ENCODE measurements at places on chromosomes 6 and 20.

- DNase-seq = no peak
Measured at GRCh38 chr6:52534966-52535390, 41.9 kb downstream of the TRAM2 start.

DNA sequence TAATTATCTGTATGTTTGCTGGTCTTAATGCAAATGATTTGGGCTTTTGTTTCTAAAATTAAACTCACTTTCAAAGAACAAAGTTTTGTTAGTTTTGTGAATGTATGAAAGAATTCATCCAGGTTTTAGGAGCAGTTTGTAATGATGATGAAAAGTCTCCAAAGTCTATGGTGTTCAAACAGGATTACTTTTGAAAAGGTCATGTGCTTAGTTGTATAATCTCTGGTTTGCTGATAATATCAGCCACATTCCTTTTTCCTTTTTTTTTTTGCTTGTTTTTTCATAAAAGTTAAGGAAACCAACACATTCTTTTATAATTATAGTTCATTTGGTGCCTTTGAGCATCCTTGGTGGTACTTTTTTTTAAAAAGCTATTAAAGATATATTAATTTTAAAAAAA is 88.9 kb downstream of the RTN4IP1 start:
- no peak for DNase-seq

GRCh38 chr6:73074175-73074574 is 151.1 kb downstream of the KHDC1L start:
- DNase-seq = no peak

GRCh38 chr6:6377621-6378020 is 57.2 kb upstream of the F13A1 start:
- no peak for DNase-seq

DNA sequence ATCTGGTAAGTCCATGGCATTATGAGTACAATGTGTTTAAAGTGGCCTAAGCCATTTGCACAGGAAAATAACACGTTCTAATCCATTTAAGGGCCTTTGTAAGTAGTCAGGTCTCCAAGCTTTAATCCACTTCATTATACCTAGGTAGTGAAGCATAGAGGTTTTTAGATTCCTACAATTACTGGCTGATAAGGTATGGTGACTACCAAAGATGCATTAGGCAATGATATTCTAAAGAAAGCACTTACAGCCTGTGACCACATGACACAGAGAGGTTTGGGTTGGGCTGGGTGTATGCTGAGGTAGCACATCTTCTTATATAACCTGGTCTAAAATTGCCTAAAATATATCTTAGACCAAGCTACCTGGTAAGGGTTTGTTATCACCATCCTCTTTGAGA is 504.4 kb downstream of the TFAP2B start:
- no peak for DNase-seq

DNA sequence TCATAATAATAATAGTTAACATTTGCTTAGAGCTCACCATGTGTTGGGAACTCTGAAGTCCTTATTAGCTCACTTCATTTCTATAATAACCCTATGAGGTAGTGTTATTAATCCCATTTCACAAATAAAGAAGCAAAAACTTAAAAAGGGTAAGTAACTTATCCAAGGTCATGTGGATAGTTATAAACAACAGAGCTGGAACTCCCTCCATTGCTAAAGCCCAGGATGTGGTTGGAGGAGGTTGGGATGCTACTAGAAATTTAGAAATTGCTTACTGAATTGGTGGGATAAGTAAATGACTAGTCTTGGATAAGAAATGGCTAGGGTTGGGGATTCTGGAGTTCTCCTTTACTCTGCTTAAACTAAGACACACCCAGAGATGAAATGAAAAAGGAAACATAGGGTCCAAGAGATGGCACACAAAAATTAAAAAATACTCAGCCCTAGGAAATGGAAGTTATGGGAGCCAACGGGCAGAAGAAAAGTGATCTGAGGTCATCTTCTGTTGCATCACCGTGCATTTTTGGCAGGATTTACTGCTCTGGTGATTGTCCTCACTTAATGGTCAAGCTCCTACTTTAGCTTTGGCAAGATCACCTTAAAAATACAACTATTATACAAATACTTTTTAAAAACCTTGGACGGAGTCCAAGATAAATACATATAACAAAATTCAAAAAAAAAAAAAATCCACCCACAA is 7.7 kb upstream of the CLIC5 start:
- DNase-seq = no peak

DNA sequence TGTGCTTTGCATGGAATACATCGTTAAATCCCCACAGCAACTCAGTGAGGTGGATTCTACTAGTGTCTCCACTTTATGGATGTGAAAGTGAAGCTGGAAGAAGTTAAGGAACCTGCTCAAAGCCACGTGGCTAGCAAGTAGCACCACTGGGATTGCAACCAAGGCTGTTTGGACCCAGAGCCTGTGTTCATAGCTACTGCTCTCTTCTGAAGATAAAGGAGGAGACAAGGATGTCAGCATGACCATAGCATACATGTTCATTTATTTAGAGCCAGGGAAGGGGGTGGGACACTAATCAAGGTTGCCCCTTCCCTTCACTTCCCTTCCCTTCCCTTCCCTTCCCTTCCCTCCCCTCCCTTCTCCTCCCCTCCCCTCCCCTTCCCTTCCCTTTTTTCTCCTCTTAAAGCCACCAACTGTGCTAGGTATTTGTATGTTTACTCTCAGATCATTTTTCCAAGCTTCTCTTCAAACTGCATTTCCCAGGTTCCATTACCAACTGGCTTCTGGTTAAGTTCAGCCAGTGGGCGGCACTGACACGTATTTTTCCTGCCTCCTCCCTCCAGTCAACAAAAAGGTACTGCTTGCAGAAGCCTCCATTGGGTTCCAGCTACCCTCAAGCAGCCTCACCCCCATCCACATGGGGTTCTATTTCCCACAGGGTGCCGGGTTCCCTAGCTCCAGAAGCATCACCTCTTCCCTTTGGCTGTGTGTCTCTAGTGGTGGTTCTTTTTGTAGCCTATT is 134.9 kb downstream of the BCAS1 start:
- no peak for DNase-seq

DNA sequence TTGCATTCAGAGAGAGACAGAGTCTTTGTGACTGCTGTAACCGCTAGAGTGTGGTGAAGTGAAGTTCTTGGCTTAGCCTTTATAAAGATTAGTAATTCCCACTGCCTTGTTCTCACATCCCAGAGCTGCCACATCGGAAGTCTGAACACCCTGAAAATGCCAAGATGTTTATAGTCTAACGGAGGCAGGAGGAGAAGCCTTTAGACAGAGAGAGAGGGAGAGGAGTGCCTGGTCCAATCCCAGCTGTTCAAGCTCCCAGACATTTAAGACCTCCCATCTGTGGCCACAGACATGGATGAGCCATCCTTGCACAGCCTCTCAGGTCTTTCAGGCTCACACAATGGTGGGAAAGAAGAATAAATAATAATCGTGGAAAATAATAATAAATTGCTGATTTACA is 1422.8 kb upstream of the EYS start:
- no peak for DNase-seq

DNA sequence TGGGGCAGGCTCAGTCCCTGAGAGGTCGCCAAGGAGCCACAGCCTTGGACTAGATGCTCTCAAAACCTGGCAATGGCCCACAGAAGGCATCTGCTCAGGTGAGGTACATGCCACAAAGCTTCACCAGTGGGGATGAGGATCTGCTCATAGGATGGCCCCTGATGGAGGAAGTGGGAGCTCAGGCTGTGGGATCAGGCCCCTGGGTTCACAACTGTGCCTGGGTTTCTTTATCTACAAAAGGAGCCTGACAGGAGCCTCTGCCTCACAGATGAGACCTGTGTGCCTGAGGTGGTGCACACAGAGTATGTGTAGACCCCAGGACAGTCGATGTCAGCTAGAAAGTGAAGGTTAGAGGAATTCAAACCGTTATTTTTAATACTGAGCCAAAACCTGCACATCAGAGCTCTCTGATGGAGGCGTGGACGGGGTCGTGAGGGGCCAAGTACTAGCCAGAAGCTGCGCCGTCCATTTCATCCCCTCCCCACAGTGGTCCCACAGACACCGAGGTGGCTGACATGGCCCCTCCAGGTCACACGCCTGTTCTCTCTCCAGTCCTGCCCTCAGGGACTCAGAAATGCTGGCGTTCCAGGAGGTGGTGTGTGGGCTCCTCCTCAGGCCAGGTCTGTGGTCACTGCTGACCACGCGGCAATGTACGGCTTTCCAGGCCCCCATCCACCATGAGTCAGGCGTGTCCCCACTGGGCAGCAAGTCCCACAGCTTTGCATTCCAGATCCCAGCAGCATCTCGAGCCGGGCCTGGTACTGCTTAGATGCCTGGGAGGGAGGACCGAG is 33.3 kb downstream of the NTSR1 start:
- no peak for DNase-seq

DNA sequence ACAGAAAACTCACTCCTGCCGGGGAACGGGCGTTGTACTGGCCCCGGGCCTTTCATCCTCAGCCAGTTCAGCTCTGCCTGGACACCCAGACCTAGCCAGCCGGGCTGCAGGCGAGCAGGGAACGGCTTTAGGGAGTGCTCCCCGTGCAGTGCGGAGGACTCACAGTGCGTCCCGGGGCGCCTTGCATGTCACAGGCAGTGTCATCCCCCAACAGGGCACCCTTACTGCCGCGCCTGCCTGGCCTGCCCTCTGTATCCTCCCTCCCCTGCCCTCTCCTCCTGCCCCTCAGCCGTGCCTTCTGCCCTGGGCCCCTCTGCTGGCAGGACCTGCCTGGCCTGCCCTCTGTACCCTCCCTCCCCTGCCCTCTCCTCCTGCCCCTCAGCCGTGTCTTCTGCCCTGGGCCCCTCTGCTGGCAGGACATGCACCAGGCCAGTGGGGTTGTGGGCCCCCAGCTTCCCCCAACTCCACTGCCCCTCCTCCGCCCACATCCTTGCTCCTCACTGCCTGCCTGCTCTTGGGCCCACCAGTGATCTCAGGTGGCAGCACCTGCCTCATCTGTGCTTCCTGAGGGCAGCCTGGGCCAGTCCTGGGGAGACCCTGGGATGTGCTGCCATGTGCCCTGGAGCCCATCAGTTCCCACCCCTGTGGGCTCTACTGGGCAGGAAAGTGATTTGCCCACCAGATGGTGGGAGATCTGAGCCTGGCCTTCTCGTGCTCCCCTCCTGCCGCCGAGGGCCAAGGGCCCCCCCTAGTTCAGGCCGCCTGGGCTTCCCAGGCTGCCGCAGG is 43.0 kb downstream of the PYGB start:
- no peak for DNase-seq

Data from amniotic stem cell (primary cell).